Stomach (tissue), 19 donors: ENCODE measurements at places on chromosomes 5 and 9. TPM values are rescaled to one million over a fixed set of nuclear protein-coding genes. Genes with fewer than 3 reads are reported as not detected.

- no peak overlapping the region for H3K4me3 ChIP-seq
- H3K27ac ChIP-seq: no peak overlapping the region
- H3K27me3 ChIP-seq: no peaks in the 10 kb centered on the region
- no peaks in the 10 kb centered on the region for H3K36me3 ChIP-seq
Observed at GRCh38 chr9:36031774-36032555, 4.7 kb upstream of the RECK start.

GRCh38 chr9:77521091-77521490 lies 127.0 kb downstream of the GNA14 start:
- H3K27me3 ChIP-seq: no peaks in the 10 kb centered on the region
- no peaks in the 10 kb centered on the region for H3K4me1 ChIP-seq

GRCh38 chr5:180401229-180401907 lies 48.2 kb upstream of the GFPT2 start:
- H3K4me3 ChIP-seq: no peak overlapping the region
- no peak overlapping the region for H3K27ac ChIP-seq
- H3K4me1 ChIP-seq: no peaks in the 10 kb centered on the region
- no peaks in the 10 kb centered on the region for H3K36me3 ChIP-seq
- DNase-seq: no peak
- no peaks in the 10 kb centered on the region for H3K27me3 ChIP-seq

DNA sequence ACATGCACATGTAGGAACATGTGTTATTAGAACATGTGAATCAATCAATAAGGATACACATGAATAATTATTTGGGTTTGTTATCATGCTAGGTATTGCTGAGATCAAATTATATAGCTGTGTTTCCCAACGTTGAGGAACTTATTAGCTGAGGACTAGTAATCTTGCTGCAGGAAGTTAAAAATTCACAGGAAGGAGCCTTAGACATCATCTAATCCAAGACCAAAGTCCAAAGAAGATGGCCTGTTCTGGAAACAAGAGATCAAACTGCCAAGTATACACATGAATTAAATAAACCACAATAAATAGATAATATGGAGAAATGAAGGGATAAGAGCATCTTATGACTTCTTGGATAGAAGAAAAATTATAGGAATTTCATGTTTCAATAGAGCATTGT lies 19.9 kb downstream of the POU5F2 start:
- peaks cover 6% of the 10 kb centered on the region for H3K4me1 ChIP-seq
- no peak overlapping the region for H3K27ac ChIP-seq
- no peaks in the 10 kb centered on the region for H3K27me3 ChIP-seq
- no peak for DNase-seq
- no peaks in the 10 kb centered on the region for H3K36me3 ChIP-seq

GRCh38 chr9:78462611-78463010 lies 165.7 kb downstream of the PSAT1 start:
- H3K27me3 ChIP-seq: no peaks in the 10 kb centered on the region
- H3K4me1 ChIP-seq: no peaks in the 10 kb centered on the region
- H3K4me3 ChIP-seq: no peak overlapping the region
- no peaks in the 10 kb centered on the region for H3K36me3 ChIP-seq

GRCh38 chr9:135256581-135257354 lies 169.3 kb downstream of the OLFM1 start:
- no peak overlapping the region for H3K4me3 ChIP-seq
- H3K36me3 ChIP-seq: no peaks in the 10 kb centered on the region
- DNase-seq: no peak
- no peaks in the 10 kb centered on the region for H3K27me3 ChIP-seq
- no peaks in the 10 kb centered on the region for H3K4me1 ChIP-seq

GRCh38 chr9:120872791-120873502 lies 4.0 kb downstream of the PHF19 start:
- H3K4me1 ChIP-seq: peaks cover 39% of the 10 kb centered on the region
- H3K27ac ChIP-seq: no peak overlapping the region
- DNase-seq: no peak
- H3K4me3 ChIP-seq: no peak overlapping the region
- peaks cover 27% of the 10 kb centered on the region for H3K36me3 ChIP-seq

KIF4B gene
- 0.18 TPM for total RNA-seq
